ENCODE measurements at places on chromosomes 3 and 15.
A peak's percentile ranks its signal among the peaks of the same experiment; 100 is the strongest.

- DNase-seq, result no peak
These were observed 77.5 kb downstream of the TBL1XR1 start for GRCh38 chr3:177119829-177120228.

DNA sequence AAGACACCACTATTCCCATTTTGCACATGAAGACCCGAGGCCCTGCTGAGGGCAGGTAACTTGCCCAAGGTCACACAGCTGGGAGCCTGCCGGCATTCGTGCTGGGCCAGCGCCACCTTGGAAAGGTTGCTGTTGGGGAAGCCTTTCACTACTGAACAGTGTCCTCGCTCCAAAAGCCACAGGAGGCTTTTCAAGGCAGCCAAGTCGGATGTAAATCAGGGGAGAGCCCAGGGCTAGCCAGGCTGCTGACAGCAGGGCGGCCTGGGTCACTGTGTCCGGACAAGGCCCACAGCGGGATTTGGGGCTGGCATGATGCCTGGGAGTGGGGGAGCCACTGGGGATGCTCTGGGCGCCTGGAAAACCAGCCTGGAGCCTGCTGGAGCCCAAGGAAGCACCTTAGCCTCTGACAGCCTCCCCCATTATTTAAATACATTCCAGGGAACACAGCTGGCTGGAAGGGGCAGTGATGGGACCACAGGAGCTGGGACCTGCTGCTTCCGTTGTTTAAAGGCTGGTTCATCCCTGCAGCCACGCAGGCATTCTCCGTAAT lies 10.5 kb downstream of the SLC6A6 start:
- no peak for DNase-seq

GRCh38 chr3:13066236-13066635 lies 7.0 kb downstream of the IQSEC1 start:
- DNase-seq, result no peak

DNA sequence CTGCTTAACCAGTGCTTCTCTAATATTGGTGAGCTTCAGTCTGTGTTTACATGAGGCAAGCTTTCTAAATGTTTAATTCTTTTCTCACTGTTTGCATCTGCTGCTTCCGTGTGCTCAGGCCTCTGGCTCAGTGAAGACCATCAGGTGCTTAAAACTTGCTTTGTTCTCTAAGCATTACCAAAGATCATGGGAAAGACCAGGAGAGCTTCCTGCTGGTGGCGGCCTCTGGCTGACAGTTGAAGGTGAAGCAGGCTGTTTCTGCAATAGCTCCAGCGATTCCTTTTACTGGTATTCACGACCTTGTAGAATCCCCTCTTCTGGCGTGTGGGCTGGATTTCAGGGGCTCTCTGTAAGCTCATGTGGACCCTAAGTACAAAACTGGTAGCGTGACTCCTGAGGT lies 45.1 kb downstream of the EDEM1 start:
- DNase-seq, result no peak

DNA sequence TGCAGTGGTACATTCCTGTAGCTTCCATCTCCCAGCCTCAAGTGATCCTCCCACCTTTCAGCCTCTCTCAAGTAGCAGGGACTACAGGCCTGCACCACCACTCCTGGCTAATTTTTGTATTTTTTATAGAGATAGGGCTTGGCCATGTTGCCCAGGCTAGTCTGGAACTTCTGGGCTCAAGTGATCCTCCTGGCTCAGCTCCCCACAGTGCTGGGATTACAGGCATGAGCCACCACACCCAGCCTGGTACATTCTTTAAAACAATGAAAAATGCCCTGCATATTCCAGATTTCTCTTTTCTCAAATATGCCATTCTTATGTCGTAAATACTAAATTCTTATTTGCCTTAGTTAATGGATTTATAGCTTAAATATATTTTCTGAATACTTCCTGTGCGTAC lies 581.4 kb downstream of the MECOM start:
- no peak for DNase-seq

DNA sequence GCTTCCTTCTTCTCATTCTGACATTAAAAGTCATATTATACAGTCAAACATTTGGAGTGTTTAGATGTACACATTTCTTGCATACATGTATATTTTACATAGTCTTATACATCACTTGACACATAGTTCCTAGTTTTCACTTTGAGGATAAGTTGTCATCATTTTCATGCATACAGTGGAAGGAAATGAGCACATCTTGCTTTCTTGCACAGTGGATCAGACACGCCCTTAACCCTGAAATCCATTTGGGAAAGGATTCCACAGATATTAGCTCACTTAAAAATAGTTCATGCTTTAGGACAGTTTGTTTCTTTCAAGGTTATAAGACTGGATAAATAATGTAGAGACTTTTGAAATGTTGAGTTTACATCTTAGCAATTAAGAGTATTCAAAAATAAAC lies 148.6 kb upstream of the MME start:
- no peak for DNase-seq

GRCh38 chr15:60798821-60799220 lies 319.9 kb upstream of the ICE2 start:
- DNase-seq, result no peak

DNA sequence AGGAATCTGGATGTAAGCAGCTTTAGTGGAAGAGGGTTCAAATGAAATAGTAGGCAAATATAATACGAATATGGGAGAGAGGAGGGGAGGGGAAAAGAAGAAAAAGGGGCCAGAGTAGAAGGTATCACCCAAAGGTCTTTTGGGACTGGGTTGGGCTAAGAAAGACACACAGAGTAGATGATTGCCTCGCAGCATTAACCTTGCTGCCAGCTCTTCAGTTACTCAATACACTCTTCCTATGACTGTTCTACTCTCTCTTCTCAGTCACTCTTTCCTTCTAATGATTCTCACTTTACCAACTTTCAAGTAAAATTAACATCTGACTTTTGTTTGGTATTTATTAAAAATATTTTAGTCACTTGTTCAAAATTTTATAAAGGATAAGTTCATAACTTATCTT lies 52.8 kb downstream of the CLASP2 start:
- DNase-seq, result no peak

GRCh38 chr3:139745831-139746230 lies 68.1 kb upstream of the NMNAT3 start:
- no peak for DNase-seq

DNA sequence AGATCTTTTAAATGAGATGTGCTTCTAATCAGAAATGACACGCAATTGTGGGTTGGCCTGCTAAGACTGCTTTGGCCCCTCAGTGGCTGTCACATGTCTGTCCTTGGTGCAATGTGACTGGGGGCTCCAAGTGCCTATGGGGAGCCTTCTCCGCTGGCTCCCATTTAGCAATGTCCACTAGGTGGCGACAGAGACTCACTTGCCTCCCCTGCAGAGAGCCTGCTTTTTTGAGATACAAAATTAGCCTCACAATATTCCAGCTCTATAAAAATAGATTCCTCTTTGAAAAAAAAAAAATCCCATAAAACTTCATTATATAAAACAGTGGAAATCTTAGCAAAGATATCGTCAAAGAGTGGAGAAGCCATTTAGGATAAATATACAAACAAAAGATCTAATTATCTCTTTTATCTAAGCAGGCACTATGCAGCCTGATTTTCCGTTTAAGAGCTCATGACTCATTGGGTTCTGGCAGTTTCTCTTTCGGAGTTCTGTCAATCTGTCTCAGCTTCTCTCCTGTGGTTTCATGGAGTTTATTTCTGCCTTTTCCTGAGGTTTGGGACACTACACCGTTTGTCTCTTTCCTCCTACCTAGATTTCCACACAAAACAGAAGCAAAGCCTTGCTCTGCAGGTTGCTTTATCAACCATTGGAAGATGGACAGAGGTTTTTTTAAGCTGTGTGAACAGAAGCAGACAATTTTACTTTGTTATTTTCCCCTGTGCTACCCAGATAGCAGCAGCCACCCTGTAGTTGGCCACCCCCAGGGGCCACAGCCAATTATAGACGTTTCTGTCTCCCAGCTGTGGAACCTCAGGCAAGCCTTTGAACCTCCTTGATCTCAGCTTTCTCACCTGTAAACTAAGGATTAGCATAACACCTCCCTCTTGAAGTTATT lies 68.4 kb upstream of the TNFAIP8L3 start:
- DNase-seq, result peak; percentile 81

DNA sequence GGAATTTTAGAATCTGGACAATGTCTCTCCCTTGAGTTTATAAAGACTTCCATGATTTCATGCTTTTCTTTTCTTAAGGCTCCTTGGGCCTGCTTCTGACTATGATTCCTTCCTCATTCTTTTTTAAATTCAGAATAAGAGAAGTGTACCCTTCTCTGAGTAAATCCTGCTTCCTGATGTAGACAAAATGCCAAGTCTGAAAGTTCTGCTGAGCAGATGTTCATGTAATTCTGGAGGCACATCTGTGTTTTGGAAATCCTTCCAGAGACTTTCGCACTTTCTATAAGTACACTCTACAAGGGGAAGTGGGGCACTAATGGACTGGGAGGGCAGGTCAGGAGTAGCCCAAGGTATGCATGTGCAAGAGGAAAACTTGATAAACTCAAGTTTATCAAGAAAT lies 24.8 kb downstream of the TPM1 start:
- no peak for DNase-seq

DNA sequence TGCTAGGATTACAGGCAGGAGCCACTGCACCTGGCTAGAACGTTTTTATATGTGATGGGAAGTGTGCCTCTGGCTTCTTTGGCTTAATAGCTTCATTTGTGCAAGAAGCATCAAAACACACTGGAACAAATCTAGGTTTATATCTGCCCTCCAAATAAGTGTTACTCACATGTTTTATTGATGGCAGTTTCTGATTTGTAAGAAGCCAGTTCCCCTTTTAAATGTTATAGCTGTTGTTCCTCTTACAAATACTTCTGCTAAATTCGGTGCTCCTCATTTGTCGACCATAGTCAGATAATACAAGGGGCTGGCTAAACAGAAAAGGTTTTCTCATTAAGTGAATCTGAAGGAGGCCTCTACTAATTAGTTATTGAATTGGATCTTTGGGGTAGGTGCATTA lies 307.1 kb upstream of the SEMA6D start:
- no peak for DNase-seq

GRCh38 chr15:70512772-70513362 lies 250.5 kb downstream of the UACA start:
- DNase-seq, result peak; percentile 63

DNA sequence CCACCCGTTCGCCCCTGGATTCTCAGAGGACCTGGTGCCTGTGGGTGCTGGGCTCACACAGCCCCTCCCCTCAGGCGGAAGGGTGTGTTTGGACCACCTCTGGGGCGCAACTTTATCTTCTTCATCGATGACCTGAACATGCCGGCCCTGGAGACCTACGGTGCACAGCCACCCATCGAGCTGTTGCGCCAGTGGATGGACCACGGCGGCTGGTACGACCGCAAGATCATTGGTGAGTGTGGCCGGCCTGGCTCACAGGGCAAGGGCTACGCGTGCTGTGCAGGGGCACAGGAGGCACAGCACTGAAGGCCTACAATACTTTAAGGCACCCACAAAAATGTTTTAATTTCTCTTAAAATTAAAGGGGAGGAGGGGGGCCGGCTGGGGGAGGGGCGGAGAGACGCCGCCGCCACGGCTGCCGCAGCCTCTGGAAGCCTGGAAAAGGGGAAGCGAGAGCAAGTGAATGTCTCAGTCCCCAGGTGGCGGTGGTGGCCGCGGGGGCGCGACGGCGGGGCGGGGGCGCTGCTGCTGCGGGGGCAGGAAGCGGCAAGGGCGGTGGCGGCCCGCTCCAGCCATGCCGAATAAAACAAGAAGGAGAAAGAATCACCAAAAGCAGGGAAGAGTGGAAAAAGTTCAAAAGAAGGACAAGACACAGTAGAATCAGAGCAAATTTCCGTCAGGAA lies 56.8 kb downstream of the DNAH1 start:
- DNase-seq, result no peak

DNA sequence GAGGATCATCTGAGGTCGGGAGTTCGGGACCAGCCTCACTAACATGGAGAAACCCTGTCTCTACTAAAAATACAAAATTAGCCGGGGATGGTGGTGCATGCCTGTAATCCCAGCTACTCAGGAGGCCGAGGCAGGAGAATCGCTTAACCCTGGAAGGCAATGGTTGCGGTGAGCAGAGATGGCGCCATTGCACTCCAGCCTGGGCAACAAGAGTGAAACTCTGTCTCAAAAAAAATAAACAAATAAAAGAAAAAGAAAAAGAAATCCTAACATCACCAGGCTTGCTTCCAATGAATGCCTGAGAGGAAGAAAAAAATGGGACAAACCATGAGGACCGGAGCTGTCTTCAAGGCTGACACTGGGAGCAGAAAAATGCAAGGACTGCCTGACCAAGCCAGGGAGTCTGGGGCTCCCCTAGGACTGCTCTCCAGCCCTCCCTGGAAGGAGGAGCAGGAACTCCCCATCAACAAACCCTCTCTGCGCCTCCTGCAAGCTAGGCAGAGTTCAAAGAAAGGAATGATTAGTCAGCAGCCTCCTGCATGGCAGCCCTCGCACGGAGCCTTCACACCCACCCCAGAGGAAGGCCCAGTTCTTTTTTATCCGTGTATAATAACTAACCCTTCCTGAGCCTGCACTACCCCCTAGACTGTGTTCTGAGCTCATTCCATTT lies 55.4 kb downstream of the NUP210 start:
- no peak for DNase-seq

DNA sequence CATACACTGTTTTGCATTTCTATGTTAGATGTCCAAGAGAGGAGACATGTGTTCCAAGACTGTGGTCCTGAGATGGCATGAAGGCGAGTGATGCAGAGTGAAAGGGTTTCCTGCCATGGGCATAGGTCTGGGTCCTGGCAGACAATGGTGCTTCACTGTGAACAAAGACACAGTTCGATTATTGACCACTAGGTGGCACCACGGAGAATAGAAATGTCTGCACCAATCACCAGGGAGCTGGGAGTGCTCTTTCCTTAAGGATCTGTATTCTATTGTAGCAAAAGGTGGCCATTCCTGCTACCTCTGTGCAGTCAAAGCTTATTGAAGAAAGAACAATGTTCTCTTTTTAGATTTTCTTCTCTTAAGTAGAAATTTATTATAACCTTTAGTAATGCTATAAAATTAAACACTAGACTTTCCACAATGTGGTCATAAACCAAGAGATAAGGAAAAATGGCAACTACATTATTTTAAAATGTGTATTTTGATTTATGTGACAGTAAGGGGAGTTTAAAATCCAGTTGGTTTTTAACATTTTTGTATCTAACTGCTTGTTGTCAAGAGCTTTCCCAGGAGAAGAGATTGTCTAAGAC lies 88.7 kb downstream of the GABRG3 start:
- DNase-seq, result peak; percentile 74

Measured in HAP-1 (cell line).